ENCODE measurements at places on chromosomes 13 and 19.
A peak's percentile ranks its signal among the peaks of the same experiment; 100 is the strongest.

- DNase-seq = no peak
Measured at GRCh38 chr13:58955546-58956385, 1208.0 kb downstream of the DIAPH3 start.

DNA sequence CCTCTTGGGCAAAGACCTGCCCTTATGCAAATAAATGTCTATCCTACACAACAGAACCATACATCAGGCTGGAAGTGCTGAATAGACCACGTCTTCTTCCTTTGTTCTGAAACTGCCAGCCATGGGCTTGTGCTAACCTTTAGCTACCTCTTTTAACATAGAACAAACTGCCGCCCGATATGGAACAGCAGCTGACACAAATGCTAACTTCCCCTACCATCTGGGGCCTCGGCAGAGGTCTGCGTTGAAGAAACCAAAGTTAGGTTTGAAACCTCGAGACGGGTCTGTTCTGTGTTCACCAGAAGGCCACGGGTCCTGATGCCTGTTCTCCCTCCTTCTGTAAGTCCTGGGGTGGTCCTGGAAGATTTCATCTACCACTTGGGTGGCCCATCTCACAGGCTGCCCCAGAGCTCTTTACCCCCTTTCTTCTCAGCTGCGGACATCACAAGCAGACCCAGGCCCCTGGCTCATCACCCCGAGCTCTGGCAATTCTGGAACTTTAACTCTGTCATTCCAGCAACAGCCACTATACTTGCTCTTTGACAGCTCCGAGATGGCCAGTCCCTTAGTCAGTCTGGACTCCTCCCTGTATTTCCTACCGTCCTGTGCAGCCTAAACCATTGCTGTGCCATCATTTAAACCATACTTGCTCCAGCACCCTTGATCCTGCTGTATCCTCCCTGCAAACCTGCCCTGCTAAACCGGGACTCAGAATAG lies 146.7 kb downstream of the USP12 start:
- no peak for DNase-seq

DNA sequence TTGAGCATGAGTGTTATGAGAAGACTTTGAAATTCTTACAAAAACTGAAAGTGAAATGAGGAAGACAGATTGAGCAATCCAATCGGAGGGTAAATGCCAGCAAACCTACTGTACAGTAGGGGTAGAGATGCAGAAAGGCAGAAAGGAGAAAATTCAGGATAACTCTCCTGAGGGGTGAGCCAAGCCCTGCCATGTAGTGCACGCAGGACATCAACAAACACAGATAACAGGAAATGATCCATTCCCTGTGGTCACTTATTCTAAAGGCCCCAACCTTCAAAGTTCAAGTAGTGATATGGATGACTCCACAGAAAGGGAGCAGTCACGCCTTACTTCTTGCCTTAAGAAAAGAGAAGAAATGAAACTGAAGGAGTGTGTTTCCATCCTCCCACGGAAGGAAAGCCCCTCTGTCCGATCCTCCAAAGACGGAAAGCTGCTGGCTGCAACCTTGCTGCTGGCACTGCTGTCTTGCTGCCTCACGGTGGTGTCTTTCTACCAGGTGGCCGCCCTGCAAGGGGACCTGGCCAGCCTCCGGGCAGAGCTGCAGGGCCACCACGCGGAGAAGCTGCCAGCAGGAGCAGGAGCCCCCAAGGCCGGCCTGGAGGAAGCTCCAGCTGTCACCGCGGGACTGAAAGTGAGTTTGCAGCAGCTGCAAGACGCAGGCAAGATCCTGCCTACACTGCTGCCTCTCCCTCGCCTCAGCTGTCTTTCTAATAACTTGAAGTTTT lies at the start of gene TNFSF13B:
Gene TNFSF13B (plus strand): TSS at position 118 of the 728 bp plus-strand sequence. CDS start 178 bp downstream, at position 296.
- no peak for DNase-seq

- no peak for DNase-seq
Measured at GRCh38 chr19:43809762-43810696, 7.8 kb upstream of the LYPD5 start.

- DNase-seq = no peak
Measured at GRCh38 chr13:38636761-38637160, 50.1 kb upstream of the FREM2 start.

DNA sequence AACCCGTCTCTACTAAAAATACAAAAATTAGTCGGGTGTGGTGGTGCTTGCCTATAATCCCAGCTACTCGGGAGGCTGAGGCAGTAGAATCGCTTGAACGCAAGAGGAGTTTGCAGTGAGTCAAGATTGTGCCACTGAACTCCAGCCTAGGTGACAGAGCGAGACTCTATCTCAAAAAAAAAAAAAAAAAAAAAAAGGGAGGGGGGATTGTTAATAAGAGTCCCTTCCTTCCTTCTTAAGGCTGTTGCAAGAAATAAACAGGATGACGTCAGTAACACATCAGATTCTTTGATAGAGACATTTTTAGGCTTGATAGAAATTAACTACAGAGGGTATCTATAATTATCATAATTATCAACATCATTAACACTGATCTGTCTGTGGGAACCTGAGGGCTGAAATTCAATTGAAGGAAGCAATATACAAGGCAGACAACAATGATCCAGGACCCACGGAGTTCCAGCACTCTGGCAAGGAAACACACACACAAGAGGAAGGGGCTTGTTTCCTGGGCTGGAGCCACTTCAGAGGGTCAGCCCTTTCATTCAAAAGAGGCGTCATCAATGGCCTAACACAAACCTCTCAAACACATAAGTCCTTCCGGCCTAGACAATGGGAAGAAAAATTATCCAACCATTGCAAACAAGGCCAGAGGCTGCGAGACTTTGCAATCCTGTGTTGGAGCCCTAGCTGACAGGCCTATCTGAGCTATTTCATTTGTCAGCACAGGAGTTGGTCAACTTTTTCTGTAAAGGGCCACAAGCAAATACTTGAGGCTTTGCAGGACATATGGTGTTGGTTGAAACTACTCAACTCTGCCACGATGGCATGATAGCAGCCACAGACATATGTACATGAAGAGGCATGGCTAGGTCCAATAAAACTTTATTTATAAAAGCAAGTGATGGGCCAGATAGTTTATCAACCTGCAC lies 105.2 kb downstream of the INSR start:
- no peak for DNase-seq

DNA sequence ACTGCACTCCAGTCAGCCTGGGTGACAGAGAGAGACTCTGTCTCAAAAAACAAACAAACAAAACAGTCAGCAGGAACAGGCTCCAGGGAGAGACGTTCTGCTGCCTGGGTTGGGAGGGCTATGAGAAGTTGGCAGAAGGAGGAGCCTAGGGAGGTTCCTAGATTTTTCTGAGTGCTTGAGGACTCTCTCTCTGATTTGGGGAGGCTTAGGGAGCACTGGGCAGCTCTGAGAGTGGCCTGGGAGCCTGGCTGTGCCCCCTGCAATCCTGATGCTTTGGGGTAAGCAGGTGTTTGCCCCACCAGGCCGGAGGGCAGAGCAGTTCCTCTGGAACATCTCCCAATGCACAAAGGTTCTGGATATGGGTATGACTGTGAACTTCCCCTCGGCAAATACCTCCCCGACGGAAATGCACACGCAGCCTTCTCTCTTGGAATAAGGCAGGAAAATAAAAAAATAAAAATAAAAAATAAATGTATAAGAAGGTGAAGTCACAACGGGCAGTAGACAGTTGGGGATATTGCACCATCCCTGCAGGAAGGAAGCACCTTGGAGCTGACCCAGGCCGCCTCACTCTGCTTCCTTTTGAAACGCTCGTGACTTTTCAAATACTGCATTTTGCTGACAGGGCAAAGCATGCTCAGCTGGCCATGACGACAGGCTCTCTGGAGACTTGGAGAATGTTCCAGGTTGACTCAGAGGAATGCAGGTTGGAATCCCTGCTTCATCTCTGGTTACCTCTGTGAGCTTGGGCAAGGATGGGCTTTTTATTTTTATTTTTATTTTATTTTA lies 26.5 kb upstream of the HOMER3 start:
- DNase-seq = no peak

DNA sequence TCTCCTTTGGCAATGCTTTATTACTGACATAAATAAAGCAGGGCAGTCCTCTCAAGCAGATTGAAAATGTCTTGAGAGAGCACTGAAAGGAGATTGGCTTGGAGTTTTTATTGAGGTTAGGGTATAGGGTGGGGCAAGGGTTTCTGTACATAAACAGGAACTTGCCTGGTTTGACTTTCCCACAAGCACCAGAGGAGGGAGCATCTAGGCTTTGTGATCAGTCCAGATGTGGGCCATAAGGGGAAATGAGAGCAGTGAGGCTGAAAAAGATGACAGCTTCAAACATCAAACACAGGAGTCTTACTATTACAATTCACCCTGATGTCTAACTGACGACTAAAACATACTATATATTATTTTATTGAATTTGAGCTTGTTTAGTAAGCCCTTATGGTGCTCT lies 260.9 kb downstream of the MTUS2 start:
- DNase-seq = no peak

GRCh38 chr13:41562083-41562482 lies 104.7 kb downstream of the RGCC start:
- no peak for DNase-seq

- peak; percentile 32 for DNase-seq
Measured at GRCh38 chr13:33723772-33724435, 94.0 kb upstream of the RFC3 start.

DNA sequence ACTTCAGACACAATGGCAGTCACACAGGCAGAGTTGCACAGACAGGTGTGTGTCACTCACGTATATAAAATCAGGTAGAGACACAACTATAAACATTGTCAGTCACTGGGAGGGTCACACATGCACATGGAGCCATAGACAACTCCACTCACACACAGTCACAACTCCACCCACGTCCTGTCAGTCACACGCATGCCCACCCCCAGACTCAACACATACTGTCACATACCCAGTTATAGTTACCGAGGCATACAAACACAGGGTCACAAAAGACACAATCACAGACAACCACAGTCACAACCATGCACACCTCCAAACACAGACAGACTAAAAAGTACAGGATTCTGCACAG lies 1.5 kb downstream of the NUMBL start:
- DNase-seq = no peak

GRCh38 chr13:43133792-43134191 lies 110.4 kb downstream of the DNAJC15 start:
- no peak for DNase-seq

GRCh38 chr13:43229506-43229905 lies 206.1 kb downstream of the DNAJC15 start:
- no peak for DNase-seq

DNA sequence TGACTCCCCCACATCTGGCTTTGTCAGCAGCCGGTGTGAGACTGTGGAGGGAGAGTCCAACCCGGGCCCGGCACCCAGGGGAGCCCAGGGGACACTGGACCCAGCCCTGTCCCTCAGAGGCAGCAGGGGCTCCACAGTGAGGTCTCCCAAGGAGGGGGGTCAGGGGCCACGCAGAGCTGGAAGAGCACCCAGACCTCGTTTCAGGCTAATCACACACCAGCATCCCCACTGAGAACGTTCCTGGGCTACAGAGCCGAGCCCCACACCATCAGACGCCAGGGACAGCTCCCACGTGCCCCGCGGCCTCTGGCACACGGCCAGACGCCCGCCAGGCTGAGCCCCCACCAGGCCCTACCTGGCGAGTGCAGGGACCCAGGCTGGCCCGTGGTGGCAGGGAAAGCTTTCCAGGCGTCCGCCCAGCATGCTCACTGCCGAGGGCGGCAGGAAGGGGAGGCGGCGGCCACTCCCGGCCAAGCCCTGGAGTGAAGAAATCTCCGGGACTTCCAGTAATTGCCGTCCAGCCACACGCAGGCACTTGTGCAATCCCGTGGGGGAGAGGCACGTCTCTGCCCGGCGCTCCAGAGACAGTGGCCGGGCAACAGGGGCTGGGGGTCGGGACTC lies 19.2 kb downstream of the SBNO2 start:
- DNase-seq = no peak

GRCh38 chr13:33058776-33059327 lies 42.6 kb downstream of the KL start:
- no peak for DNase-seq

DNA sequence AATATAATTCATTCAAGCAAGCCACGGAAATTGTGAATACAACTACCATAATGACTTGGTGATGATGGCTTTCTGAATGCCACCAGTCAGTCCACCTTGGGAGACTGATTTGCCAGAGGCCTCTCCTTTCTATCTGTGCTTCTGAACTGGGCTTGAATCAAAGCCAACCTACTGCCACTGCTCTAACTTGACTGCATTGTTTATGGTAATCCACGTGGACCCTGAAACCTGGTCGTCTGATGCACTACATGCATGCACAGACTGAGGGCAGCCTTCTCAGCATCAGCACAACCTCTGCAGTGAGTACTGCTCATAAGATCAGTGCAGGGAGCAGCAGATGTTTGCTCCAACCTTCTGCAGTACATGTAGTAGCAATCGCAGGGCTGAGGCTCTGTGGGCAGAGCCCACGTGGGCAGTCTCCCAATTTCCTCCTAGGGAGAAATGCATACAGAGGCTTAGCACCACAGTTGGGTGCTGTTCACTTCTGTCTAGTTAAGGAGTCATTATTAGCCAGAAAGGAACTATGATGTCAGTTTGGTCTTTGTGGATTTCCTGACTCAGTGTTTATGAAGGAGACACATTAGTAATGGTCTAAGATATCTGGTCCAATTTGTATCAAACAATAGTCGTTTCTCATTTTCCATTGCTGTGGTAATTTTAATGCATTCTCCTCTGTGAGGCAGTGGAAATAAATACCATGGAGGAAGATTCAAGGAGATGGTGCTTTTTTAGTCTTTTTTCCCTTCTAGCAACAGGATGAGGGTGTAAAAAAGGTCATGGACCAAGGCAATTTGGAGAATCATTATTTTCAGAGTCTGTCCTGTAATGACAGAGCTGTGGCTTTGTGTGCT lies 82.5 kb downstream of the AKAP11 start:
- DNase-seq = no peak

DNA sequence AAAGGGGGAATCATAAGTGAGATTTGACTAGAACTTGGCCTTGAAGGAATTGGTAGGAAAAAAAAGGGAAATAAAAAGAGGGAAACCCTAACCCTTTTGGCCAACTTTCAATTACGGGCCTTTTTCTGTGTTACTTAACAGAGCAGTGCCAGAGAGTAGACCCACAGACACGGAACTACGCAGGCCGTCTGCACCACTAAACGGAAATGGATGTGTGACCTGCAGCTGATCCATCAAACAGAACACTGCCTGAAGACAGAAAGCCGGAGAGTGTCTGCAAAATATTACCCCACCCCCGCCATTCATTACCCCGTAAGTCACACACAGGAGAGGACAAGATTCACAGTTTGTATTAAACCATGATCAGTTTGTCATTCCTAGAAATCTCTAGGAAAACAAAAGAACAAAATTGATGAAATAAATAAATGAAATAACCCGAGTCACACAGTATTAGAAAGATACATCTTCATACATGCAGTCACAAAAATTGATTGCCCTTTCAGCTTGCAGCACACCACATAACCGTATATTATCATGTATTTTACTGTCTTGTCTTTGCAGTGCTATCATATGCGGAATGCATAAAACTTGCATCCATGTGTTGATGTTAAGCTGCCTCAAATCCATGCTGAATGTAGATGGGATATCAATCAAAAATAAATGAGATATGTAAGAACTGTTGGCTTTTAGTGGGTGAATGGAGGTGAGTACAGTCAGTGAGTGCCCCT lies 424.7 kb downstream of the IRS2 start:
- no peak for DNase-seq

- DNase-seq = no peak
Measured at GRCh38 chr13:35498231-35498630, 21.7 kb upstream of the MAB21L1 start.

- DNase-seq = no peak
Measured at GRCh38 chr13:95235199-95235756, 66.0 kb downstream of the ABCC4 start.

GRCh38 chr13:62168891-62169290 lies 753.2 kb upstream of the PCDH20 start:
- no peak for DNase-seq

Data from stimulated activated CD8-positive, alpha-beta memory T cell treated with anti-CD3 and anti-CD28 coated beads, Interleukin-7, amount 100 ng/mL, for 1 hour (primary cell).